CD4-positive, alpha-beta T cell (primary cell): ENCODE measurements at places on chromosomes 4 and X. TPM values are rescaled to one million over a fixed set of nuclear protein-coding genes. Genes with fewer than 3 reads are reported as not detected.

Gene SOWAHD
- total RNA-seq, result 0.25 TPM

Gene EFHC2
- 2.7 TPM for total RNA-seq

Gene GAGE12G
- total RNA-seq, result not detected

Gene INTU
- not detected for total RNA-seq

Gene PFKFB1
- total RNA-seq, result 0.31 TPM

Gene EDNRA
- not detected for total RNA-seq

Gene SHOX
- not detected for total RNA-seq

Gene CLIC2
- total RNA-seq, result 0.89 TPM

Gene AFM
- total RNA-seq, result not detected

Gene HTR2C
- total RNA-seq, result not detected

Gene FUNDC2
- 37.2 TPM for total RNA-seq

Gene NUP62CL
- 0.81 TPM for total RNA-seq

Gene SSX4B
- not detected for total RNA-seq

Gene PCSK1N
- 3.5 TPM for total RNA-seq

Gene SPON2
- 15.7 TPM for total RNA-seq
